CD4-positive, alpha-beta T cell treated with Interferon gamma for 1 hour (primary cell): ENCODE measurements at places on chromosomes 3 and 15.
A peak's percentile ranks its signal among the peaks of the same experiment; 100 is the strongest.

DNA sequence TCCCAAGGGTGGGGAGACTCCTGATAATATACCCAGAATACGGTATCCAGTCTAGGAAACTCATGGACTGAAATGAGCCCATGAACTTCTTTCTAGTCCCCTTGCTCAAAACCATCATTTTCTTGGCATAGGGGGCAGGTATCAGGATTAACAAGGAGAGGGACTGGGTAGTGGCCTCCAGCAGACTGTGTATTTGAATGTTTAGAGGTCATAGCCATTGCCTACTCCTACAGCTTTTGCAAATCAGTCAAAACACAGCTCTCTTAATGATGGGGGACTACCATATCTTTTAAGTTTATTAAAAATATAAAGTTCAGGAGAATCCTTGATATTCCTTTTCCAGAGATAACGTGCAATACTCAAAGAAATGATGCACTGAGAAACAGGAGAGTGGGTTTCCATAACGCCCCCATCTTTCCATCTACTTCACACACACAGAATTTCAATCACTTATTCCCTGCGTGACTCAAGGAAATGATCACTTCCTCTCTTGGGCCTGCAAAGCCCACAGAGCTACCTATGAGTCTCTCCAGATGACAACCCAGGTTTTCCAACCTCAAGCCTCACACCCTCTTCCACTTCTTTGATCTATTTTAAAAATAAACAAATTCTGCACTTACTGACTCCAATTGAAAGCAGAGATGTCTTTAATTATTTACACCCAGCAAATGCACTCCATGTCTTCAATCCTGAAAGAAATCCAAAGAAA, 584.0 kb upstream of the LMCD1 start:
- DNase-seq: no peak

- no peak for DNase-seq
Observed at GRCh38 chr3:189786479-189787064, 155.4 kb downstream of the TP63 start.

DNA sequence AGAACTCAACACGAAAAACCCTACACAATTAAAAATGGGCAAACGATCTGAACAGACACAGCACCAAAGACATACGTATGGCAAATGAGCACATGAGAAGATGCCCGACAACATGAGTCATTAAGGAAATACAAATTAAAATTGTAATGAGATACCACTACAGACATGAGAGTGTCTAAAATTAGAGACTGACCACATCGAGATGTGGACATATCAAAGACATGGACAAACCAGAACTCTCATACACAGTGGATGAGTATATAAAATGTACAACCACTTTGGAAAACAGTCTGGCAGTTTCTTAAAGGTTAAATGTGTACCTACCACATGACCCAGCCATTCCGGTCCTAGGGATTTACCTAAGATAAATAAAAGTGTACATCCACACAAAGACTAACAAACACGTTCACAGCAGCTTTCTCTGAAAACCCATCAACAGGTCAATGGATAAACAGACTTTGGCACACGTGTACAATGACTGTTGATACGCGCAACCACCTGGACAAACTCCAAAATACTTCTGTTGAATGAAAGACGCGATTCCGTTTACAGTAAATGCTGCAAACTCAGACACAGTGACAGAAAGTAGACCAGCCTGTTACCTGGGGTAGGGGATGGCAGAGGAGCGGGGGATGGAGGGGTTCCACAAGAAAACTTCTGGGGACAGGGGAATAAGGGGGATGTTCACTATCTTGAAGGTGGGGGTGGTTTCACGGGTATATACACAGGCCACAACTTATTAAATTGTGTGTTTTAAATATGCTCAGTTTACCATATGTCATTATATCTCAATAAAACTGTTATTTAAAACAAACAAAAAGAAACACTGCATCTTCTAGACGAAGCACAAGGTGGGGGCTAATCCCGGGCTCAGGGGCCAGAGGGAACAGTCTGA, 2.1 kb downstream of the TNK2 start:
- DNase-seq: no peak

DNA sequence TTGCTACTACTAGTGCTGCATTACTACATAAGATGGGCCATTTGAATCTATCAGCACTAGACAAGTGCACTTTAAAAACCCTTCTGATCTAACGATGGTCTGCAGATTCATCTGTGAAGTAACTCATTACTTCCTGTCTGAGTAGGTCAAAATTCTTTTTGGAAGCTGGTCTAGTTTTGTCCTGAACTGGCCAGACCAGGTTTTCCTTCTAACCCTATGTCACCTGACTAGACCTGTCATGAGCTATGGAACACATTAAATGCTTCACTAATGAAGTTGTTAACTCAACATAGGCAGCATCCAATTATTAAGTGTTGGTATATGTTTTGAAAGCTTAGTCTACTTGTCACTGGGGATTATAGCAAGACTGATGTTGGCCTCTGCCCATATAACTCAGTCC, 10.1 kb upstream of the RBM5 start:
- DNase-seq: no peak

DNA sequence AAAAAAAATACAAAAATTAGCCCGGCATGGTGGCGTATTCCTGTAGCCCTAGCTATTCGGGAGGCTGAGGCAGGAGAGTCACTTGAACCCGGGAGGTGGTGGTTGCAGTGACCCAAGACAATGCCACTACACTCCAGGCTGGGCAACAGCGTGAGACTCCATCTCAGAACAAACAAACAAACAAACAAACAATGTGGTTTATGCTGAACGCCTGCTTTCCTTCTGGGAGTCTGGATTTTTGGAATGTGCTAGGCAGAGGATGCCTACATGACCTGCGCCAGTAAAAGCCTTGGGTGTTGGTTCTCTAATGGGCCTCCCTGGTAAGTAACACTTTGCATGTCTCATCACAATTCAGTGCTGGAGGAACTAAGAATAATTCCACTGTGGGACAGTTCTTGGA, 43.5 kb downstream of the PCNP start:
- no peak for DNase-seq

- no peak for DNase-seq
Observed at GRCh38 chr15:91517491-91518200, 335.9 kb upstream of the SLCO3A1 start.

DNA sequence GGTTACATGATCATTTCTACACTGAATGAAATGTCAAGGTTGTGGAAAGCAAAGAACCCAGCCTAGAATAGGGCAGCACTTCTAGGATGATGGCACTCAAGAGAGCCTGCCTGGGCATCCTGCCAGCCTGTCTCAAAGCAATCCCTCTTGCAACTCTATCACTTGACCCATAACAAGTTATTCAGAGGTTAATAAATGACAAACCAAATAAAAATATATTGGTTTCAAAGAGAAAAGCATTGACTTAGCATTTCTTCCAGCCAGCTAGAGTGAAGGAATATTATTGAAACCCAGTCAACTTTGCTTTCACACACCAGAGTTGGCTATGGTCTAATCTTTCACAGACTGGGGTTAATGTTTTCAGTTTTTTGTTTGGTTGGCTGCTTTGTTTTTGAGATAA, 214.6 kb upstream of the UBE2E2 start:
- DNase-seq: no peak

DNA sequence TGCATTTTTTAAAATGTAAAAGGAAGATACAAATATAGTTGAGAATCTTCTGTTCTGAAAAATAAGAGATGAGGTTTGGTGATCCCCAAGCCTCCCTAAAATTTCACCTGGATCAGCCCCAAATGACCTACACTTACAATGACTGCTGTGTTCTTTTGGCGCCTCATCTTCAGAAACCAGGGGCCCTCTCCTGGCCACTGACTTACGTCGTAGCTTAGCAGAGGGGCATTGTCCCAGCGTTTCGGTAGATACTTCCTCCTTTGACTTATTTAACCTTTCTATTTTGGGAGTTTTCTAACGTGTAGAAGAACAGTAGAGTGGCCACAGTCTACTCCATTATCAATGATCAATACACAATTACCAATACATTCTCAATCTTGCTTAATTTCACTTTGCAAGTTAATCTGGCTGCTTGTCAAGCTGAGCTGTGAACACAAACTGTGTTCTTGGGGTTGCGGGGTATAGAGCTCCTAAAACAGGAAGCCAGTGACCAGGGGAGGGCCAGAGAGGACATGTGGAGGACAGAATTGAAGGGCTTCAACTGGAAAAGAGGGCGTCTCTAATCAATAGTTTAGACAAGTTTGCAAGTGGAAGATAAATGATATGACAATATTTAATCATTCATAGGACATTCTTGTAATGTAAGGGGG, 419.5 kb downstream of the LPP start:
- peak; percentile 14 for DNase-seq

DNA sequence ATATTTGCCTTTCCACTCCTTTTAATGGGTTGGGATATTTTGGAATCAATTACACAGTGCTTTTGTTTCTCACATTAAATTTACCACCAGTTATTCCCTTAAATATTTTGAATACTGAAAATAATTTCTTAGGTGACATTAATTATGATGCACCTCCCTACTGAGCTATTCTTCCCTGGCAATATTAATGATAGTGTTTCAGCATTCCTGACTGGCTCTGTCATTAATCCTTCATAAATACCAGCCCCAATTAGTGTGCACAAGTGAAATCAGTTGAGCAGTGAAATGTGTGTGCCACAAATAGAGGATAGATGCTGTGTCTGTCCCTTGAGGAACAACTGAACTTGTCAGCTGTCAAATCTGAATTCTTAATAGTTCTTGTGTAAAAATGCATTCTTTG, 304.0 kb downstream of the CACNA2D3 start:
- DNase-seq: no peak

- DNase-seq: no peak
Observed at GRCh38 chr3:42533161-42533897, 30.9 kb downstream of the VIPR1 start.

GRCh38 chr3:72411126-72411525, 437.1 kb downstream of the SHQ1 start:
- no peak for DNase-seq

DNA sequence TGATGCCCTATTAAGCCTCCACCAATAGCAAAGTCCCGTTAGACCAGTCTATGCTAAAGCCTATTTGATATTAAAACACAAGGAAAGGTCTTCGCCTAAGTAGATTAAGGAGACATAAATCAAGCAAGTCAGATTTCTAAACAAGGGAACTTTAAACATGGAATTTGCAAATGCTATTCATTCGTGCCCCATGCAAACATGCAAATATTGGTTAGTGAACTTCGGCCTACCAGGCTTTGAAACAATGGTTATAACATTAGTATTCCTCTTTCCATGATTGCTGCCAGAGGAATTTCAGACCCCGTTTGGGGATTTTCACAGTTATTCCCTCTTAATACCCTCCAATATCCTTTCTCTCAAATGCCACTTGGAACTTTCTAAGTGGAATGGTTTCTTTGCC, 36.9 kb upstream of the ZNF280D start:
- DNase-seq: no peak

DNA sequence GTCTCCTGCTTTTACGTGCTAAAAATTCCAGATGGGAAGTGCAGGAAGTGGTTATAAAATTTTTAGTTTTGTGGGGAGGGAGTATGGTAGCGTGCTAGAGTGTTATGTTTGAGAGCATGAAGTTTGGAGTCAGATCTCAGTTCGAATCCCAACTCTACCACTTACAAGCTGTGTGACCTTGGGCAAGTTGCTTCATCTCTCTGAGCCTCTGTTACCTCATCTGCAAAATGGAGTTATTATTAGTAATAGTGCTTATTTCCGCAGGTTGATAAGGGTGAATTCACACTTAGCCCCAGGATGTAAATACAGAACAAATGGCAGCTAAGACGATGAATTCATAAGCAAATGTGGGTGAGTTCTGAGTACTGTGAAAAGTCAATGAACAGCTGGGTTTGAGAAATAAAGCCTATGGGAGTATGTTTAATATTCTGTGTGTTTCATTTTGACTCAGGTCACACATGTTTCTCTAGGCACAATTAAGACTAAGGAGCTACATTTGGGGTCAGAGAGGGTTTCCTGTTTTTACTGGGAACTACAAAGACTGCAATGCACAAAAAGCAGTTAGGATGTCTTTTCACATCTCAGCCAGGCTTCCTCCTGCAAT, 73.1 kb upstream of the FEZF2 start:
- DNase-seq: no peak

GRCh38 chr3:56321892-56322291, 146.4 kb downstream of the ERC2 start:
- no peak for DNase-seq

DNA sequence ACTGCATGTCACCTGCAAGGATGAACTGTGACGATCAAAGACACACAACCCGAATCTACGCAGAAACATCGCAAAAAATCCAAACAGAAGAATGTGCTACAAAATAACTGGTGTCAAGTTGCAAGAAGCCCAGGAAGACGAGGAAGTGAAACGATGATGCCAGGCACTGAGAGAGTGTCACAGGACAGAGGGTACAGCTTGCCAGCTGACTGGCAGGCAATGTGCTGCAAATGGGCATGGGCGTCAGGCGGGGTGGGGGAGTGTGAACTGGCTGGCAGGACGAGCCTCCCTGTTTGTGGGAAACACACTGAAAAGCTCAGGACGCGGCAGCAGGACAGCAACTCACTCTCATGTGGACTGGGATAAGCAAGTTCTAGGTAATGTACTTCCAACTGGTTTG, 28.9 kb upstream of the OCA2 start:
- peak; percentile 11 for DNase-seq

DNA sequence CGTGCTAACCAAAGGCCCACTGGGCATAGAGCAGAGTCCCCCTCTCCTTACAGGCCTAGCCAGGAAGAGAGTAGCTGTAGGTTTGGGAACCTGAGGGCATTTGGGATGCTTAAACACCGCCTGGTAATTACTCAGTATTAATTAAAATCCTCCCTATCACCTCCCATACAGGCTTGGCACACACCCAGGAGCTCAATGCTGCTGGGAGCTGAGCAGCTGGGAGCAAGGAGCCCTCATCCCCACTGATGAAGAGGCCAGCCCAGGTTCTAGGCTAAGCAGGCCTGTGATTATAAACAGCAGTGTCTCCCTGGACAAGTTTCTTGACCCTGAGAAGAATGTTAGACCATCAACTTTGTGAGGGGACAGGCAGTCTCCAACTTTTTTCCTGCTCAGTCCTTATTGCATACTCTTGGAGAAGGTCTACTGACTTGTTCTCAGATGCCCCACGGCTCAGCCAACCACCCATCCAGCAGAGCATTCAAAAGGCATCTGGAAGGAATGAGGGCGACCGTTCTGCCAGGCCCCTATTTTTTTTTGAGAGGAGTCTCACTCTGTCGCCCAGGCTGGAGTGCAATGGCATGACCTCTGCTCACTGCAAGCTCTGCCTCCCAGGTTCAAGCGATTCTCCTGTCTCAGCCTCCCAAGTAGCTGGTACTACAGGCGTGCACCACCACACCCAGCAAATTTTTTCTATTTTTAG, 1.3 kb upstream of the PRKAR2A start:
- DNase-seq: no peak

DNA sequence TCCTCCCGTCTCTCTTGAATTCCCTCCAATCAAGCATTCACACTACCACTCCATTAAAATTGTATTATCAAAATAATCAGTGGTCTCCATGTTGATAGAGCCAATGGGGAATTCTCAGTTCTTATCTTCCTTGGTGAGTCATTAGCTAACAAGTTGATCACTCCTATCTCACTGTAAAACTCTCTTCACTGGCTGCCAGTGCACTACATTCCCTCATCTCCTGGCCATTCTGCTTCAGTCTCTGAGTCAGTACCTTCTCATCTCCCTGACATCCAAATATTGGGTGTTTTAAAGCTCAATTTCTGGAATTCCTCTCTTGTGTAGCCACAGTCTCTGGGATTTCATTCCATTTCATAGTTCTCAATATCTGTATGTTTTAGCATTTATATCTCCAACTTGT, 175.2 kb downstream of the ALDH1A2 start:
- no peak for DNase-seq
